ENCODE measurements at places on chromosomes 13 and 19. TPM values are rescaled to one million over a fixed set of nuclear protein-coding genes. Genes with fewer than 3 reads are reported as not detected.

GRCh38 chr13:47216176-47216822 lies 319.4 kb upstream of the HTR2A start:
- DNase-seq: peak; percentile 14

- DNase-seq: no peak
Observed at GRCh38 chr19:18507021-18507726, 14.7 kb downstream of the ELL start.

DNA sequence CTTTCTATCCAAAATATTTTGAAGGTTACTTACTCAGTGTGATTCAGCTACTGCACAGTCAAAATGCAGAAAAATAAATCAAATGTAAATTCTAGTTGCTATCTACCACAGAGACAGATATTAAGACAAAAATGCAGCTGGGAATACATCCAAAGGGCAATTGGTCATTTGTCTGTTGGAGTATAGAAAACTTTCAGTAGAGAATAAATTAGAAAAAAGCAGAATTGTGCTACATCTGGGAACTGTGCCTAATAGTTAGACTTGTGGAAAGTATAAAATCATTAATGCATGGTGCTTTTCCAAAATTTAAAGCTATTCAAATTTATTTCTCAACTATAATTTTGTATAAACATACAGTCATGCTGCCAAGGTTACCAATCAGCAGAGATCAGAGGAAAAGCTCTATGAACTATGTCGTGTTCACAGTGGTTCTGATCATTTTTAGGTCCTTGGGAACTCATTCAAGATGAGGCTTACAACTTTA lies 1635.8 kb downstream of the PCDH9 start:
- no peak for DNase-seq

- no peak for DNase-seq
Observed at GRCh38 chr13:113982296-113982661, 8.4 kb upstream of the C13orf46 start.

DNA sequence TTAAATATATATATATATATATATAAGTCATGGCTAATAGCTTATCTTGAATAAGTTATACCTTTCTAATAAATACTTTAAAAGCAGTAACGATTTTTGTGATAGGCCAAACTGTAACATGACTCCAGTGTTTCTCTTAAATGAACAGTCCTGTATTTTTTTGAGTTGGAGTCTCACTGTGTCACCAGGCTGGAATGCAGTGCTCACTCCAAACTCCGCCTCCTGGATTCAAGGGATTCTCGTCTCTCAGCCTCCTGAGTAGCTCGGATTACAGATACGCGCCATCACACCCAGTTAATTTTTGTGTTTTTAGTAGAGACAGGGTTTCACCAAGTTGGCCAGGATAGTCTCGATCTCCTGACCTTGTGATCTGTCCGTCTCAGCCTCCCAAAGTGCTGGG lies 814.2 kb upstream of the SLITRK5 start:
- DNase-seq: peak; percentile 74

DNA sequence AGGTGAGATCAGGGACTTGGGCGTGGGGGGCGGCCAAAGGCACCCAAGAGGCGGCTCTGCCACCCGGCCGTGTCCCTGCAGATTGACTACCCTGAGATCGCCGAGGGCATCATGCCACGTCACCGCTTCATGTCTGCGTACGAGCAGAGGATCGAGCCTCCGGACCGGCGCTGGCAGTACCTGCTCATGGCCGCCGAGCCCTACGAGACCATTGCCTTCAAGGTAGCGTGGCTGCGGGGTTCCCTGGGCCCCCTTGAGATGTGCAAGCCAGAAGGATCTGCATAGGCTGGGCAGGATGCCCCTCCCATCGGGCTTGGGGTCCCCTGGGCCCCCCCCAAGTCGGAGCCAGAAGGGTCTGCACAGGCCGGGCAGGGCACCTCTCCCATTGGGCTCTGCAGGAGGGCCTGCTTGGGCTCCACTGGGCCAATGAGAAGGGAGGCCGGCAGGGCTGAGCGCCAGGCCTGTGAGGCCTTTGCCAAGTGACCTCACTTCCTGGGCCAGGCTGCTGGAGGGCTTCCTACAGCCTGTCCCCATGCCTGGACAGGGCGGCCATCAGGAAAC lies 2.2 kb upstream of the AMH start:
- peak; percentile 70 for DNase-seq

GRCh38 chr13:101536079-101536478 lies 83.6 kb downstream of the ITGBL1 start:
- no peak for DNase-seq

GRCh38 chr13:74200081-74200480 lies 65.9 kb upstream of the KLF12 start:
- no peak for DNase-seq

DNA sequence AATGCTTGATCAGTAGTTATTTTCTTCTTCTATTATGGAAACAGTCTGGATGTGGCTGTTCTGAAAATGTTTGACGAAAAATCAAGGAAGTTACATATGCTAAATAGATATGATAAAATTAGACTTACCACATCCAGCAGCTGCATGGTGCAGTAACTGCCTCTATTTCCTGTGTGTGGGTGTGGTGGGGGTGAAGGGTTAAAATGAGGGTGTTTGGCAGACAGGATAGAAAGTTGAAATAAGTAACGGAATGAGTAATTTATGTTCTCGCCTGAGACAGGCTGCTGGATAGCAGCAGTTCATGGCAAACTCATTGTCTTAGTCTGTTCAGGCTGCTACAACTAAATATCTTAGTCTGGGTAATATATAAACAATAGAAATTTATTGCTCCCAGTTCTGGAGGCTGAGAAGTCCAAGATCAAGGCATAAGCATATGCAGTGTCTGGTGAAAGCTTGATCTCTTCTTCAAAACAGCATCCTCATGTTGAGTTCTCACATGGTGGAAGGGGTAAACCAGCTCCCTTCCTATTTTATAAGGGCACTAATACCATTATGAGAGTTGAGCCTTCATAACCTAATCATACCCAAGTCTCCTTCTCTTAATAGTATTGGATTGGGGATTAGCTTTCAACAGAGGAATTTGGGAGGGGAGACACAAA lies 1248.9 kb downstream of the SLITRK5 start:
- no peak for DNase-seq

The DBP gene
- 10.0 TPM for total RNA-seq

The SBNO2 gene
- total RNA-seq: 28.1 TPM

The SIGLEC7 gene
- not detected for total RNA-seq

The CALR3 gene
- total RNA-seq: not detected
